OCI-M1 (cell line): ENCODE measurements at places on chromosomes 2 and 18.

- DNase-seq, result peak; percentile 47
These were observed 201.1 kb upstream of the FBXO11 start for GRCh38 chr2:48107326-48107925.

- peak; percentile 43 for DNase-seq
These were observed 16.1 kb downstream of the PPP3R1 start for GRCh38 chr2:68236103-68236734.

DNA sequence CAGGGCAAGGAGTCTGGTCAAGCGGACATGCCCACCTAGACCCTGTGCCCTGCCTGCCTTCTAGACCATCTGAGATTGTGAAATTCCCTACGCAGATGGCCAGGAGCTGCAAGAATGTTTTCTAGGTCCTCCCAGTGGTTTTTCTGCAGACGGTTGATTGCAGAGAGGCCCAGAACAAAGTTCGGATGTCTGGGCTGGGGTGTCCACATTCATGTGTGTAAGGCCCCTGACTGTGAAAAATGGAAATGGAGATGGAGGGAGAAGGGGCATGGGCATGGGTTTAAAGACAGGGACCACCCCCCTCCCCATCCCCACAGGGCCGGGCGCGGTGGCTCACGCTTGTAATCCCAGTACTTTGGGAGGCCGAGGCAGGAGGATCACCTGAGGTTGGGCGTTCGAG lies 11.8 kb downstream of the ARHGAP25 start:
- DNase-seq, result no peak

- DNase-seq, result no peak
These were observed 210.9 kb downstream of the NDUFA10 start for GRCh38 chr2:239814116-239814860.

DNA sequence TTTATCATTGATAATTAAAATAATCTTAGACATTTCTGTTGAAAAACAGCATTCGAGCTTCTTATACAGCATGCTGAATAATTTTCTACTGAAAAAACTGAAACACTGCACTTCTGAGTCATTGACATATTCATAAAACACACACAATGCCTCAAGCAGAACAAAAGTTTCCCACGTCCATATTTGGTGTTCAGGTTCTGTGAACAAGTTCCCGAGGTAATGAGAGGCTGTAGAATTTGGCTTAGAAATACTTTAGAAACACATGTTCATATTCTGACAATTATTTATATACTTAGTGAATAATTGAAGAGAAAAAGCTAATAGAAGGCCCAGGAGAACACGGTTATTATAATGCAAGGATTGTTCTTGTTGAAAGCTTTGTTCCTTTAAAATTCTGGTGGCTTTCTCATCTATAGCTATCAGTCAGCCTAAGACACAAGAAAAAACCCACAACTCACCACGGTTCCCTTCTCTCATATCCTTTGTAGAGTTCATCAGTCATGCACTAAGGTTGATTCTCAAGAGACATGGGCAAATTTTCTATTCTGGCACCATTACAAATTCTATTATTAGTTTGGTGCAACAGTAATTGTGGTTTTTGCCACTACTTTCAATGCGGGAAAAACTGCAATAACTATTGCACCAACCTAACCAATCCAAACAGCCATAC lies 194.4 kb downstream of the TMX3 start:
- DNase-seq, result no peak

- no peak for DNase-seq
These were observed 87.9 kb downstream of the TRABD2A start for GRCh38 chr2:84792856-84793522.

DNA sequence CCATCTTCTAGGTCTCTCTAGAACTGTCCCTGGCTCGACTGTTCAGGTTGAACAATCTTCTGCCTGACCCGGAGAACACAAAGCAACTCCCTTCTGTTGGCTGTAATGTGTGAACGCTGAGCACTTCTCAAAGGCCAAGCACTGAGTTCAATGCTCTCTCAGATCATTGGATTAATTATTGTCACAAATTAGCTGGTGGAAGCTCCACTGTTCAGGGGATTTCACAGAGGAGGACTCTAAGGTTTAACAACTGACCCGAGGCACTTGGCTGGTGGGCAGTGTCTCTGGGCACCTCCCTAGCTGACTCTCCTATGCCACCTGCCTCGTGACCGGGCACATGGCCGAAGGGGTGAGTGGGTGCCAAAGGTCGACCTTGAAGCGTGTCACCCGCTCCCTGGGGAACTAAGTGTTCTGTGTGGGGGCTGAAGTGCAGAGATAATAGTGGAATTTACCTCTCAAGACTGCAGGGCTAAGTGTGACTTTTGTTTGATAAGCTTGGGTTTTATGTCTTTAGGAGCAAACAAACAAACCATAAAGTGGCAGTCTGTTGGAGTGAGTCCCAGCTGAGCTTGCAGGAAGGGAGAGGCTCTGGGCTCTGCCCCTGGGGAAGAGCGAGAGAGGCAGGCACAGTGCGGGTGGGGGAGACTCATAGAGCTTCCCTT lies 64.8 kb downstream of the BCL2L11 start:
- no peak for DNase-seq

- no peak for DNase-seq
These were observed 83.6 kb upstream of the MGAT5 start for GRCh38 chr2:134170294-134170693.

DNA sequence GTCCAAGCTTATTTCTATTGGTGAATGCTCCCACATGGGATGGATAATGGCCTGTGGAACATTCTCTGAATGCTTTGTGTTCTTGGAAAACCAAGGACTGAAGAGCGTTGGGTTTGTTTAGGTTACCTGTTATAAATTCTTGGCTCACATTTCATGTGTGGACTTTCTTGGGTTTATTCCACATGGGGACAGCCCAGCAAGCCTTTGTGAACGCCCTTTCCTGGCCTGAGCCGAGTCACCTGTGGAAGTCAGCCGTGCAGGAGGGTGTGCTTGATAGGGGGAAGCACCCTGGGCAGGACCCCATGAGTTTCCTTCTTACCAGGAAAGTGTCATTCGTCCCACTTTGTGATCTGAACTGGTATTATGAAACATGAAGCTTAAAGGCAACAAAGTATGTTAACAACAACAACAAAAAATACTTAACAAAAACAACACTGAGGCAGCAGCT lies 4.1 kb downstream of the RAB31 start:
- no peak for DNase-seq

GRCh38 chr2:232581725-232582124 lies 31.2 kb downstream of the EIF4E2 start:
- DNase-seq, result no peak

DNA sequence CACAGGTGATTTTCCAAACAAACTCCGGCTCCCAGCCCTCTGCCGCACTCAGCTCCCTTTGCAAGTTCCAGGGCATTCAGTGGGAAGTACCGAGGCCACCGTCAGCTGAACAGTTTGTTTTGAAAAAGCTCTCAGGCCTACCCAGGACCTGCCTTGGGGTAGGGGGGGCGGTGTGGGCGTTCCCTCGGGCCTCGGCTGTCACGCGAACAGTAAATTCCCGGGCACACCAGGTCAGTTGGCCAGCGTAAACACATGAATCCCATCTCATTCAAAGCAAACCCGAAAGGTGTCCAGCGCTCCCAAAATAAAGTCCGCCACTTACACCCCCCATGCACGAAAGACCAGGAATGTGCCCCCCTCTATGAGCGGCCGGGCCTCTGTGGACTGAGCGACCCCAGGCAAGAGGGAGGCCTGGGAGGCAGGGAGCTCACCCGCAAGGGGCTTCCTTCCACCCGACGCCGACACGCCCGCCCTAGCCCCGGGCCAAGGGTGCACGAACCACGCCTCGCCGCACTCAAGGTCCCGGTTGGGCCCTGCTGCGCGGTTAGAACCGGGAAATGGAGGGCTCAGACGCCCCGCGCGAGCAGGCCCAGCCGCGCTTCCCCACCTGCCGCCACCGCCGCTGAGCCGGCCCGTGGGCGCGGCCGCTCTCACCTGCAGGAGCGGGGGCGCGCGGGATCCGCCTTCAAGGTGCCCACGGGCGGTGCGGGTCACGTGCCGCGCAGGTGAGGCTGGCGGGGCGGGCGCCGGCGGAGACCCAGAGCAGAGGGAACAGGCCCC lies at the start of gene WDSUB1:
TSS of gene WDSUB1 (minus strand) at position 775 of the 780 bp plus-strand sequence. CDS start 3,634 bp downstream, outside the sequence.
- DNase-seq, result peak; percentile 71

- no peak for DNase-seq
These were observed 126.4 kb upstream of the EPAS1 start for GRCh38 chr2:46170611-46171350.

- DNase-seq, result no peak
These were observed 13.6 kb upstream of the RBM43 start for GRCh38 chr2:151275291-151275690.

- DNase-seq, result no peak
These were observed at the start of gene ITGB6 for GRCh38 chr2:160199683-160200389. Gene ITGB6, minus strand, starts transcription at chr2:160200272. Its CDS starts 209 bp downstream, at chr2:160200063.

DNA sequence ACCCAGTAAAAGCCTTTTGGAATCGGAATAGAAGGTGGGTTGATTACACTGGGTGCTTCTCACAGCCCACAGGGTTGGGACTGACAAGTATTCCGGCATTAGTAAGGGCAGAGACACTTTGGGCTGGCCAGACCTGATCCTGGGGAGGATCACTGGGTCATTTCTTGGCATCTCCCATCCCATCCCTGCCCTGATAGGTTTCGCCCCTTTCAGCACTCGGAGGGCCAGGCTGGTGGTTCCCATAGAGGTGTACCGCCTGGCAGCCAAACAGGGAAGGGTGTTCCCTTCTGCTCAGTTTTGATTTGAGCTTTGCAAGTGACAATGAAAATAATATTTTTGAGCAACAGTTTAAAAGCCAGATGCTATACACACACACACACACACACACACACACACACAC lies 37.3 kb downstream of the CYP1B1 start:
- DNase-seq, result no peak

- DNase-seq, result peak; percentile 69
These were observed 76.0 kb upstream of the SESTD1 start for GRCh38 chr2:179340678-179341077.

GRCh38 chr2:42124011-42124785 lies 45.0 kb upstream of the EML4 start:
- DNase-seq, result no peak

DNA sequence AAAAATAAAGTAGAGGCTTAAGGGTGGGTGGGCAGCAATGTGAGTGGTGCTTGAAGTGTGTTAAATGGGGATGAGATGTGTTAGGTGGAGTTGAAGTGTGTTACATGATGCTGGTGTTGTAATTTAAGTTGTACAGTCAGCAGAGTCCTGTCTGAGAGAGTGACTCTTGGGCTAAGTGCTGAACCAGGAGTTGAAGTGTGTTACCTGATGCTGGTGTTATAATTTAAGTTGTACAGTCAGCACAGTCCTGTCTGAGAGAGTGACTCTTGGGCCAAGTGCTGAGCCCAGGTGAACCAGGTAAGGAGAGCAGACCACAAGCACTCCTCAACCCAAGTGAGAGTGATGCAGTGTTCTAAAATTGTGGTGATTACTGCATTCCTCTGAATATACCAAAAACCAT lies 40.6 kb downstream of the LCLAT1 start:
- no peak for DNase-seq

DNA sequence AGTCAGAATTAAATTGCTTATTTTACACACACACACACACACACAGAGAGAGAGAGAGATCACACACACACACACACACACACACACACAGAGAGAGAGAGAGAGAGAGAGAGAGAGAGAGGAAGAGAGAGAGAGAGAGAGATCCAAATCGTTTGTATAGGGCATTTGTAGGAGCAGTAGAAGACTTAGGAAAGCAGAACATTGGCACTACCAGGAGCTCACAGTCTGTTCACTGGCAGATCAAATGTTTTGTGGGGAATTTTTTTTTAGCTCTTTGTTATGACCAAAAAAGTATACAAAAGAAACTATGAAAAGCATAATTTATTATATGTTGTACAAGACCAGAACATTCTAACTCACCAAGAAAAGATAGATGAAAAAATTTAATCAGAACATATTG lies 81.8 kb downstream of the MBD5 start:
- no peak for DNase-seq

- DNase-seq, result peak; percentile 74
These were observed 107.9 kb downstream of the CABLES1 start for GRCh38 chr18:23243178-23243577.

DNA sequence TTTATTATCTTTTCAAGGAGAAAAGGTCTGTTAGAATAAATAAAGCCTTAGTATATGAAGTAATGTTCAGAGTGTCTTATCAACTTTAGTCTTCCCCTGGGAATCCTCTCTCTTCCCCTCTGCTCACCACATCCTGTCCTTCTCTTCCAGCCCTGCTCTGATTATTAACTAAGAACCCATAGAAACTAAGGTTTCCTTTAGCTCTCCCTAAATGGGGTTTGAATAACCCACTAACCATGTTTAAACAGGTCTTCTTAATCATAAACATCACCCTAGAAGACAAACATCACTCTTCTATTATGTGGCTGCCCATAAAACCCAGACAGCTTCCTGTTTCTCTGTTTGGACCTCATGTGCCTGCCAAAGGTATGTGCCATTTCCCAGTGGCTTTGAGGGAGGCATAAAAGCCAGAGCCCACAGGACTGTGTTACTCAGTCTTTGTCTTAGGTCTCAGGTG lies 50.1 kb downstream of the SLC14A1 start:
- DNase-seq, result no peak

GRCh38 chr2:16386031-16386430 lies 279.6 kb downstream of the CYRIA start:
- no peak for DNase-seq

DNA sequence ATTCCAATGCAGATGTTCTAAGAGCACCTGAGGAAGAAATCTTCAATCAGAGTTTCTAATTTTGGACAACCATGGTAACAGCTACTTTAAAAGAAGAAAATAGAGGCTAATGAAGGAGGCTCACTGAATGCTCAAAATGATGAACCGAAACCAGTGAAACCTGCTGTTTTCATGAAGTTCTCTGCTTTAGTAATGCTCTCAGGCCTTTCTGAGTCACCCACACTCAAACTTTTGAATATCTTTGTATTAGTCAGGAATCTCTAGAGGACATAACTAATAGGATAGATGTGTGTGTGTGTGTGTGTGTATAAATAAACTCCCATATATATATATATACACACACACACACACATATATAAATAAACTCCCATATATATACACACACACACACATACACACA lies 76.9 kb upstream of the RIT2 start:
- DNase-seq, result no peak

DNA sequence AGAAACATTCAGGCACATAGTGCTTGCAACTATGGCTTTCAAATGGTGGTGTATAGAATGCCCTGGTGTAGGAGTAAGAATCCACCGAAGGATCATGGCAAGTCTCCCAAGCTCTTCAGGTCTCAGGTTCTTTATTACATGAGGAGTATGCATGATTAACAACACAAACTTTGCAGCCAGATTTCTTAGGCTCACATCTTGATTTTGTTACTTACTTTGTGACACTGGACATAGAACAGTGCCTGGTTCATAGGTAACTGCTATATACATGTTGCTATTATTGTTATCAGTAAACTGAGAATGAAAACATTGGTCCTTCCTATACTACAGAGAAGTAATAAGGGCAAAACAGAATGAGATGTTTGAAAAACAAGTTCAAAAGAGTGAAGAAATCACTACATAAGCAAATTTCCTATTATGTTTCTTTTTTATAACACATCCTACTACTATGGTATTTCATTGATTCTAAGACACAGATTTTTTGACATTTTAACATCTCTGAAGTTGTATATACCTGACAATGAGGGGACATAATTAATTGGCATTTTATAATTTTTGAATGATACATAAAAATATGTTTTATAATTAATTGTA lies 284.9 kb downstream of the C1D start:
- DNase-seq, result no peak
